NCI-H460 (cell line): ENCODE measurements at places on chromosomes 2 and 18.

DNA sequence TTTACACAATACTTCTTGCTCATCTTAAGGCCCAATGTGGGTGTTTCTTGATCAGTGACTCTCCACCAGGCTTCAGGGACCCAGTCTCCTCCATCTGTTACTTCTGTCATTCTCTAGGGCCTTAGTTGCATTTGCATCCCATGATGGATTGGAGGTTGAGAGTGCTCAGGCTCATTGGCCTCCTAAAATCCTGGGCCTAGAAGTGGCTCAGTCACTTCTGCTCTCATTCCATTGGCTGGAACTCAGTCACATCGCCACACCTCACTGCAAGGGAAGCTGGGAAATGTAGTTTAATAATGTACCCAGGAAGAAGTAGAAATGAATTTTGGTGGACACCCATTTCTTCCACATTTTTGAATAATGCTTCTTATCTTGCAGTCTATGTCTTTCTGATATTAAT is 223.5 kb downstream of the HRH4 start:
- no peak for DNase-seq

DNA sequence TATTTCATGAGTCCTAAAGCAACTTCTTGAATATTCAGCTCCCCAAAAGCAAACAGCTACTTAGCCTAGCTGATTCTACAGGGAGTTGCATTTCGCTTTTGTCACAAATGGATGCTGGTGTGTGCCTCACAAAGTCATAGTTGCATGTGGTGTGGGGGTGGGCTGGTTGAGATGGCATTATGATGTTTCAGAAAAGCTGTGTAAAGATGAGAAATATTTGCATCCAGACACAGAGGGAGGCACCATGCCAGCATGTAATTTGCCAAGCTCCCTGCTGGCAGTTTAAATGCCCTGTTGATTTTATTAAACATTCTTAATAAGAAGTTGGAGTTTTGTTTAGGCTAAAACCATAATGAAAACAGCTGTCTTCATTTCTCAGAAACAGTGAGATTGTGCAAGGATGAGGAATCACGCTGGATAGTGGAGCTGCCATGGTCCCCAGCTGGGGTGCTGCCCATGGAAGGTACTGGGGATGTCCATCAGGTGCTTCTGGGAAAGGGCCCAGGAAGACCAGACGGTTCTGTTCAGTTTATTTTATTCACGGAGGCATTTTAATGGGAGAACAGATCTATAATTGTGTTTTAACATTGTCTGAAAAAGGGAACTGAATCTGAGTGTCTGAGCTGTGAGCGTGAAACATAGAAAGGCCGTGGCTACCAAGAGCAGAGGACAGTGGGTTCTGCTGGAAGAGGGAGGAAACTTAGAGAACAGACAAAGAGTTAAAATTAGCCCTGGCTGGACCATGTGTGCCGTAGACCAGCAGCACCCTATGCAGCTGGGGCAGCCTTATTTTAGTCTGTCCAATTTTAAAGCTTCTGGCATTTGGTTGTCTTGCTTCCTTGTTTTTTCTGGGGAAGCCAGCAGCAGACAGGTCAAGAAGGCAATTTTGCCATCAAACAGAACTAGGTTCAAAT is 177.1 kb downstream of the FAM210A start:
- no peak for DNase-seq

DNA sequence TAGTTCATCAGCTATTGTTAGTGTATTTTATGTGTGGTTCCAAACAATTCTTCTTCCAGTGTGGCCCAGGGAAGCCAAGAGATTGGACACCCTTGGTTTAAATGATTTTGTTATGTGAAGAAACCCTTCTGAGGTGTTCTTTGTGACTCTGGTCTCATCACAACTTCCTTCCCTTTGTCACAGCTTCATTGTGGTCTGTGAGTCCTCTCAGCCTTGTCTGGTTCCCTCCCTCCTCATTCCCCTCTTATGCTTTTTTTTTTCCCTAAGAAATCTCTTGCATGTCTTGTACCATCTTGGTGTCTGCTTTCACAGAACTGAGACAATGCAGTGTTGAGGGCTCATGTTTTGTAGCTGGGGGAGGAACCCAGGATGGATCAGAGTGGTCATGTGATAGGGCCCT is 118.9 kb downstream of the TMEM182 start:
- no peak for DNase-seq

GRCh38 chr18:6486764-6487426 is 72.2 kb upstream of the L3MBTL4 start:
- no peak for DNase-seq

- DNase-seq, result no peak
Measured at GRCh38 chr2:175884697-175885393, 117.2 kb downstream of the LNPK start.

DNA sequence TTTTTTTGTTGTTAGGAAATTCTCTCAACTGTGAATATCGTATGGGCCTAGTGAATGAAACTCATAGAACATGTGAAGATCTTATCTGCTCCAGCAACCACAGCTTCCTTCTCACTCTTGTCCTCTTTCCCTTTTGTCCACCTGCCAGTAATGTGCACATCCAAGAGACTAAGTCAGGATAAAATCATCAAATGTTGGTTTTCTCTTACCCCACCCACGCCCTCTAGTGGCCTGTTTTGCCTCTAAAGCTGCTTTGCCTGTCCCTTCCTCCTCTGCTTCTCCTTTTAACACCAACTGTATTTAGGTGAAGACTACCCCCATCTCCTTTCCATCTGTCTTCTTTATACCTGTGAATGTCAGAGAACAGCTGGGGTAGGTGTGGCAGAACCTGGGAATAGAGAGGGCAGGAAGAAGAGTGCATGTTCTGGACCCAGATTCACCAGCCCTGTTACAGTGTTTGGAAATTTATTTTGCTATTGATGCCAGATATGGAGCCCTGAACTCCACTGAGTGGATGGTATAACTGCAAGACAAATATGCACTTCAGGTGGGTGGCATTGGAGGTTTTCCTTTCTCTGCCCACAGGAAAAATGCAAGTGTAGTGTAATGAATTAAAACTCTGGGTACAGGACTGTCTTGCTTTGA is 8.4 kb upstream of the MGAT5 start:
- peak; percentile 66 for DNase-seq

DNA sequence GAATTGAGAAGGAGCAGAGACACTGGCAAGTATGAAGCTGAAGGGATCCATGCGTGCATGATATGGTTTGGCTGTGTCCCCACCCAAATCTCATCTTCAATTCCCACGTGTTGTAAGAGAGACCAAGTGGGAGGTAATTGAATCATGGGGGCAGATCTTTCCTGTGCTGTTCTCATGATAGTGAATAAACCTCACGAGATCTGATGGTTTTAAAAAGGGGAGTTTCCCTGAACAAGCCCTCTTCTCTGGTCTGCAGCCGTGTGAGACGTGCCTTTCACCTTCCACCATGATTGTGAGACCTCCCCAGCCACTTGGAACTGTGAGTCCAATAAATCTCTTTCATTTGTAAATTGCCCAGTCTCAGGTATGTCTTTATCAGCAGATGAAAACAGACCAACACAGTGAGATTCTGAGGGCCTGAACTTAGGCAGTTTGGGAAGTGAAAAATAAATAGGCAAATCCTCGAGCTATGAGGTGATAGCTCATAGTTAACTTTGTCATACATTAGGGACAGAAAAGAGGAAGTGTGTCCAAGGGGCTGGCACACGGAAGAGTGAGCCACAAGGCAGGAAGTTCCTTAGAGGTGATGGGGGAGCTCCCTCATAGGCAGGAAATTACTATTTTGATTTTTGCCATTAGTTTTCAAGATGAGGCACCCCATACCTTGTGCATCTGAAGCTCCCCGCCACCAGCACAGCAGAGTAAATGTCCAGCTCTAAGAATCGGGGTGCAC is 658.8 kb upstream of the ID2 start:
- DNase-seq, result no peak

DNA sequence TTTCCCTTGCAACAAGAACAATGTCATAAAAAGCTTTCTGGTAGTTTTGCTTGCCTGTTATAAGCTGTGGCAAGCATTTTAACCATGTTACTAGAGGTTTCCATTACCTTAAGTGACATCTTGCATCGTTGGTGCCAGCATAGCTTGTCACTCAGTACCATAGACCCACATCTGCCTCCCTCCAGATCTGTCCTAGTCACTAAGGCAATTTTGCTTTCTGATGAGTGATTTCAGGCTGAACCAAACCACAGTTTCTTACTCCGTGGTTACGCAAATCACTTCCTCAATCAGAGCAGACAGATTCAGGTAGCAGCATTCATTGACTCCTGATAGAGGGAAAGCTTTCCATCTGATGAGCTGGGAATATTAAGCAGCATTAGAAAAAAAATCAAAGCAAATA is 1057.5 kb upstream of the FAM98A start:
- no peak for DNase-seq

- DNase-seq, result no peak
Measured at GRCh38 chr2:241033994-241034393, 35.6 kb downstream of the SNED1 start.

- no peak for DNase-seq
Measured at GRCh38 chr2:13474538-13474937, 757.8 kb downstream of the TRIB2 start.

DNA sequence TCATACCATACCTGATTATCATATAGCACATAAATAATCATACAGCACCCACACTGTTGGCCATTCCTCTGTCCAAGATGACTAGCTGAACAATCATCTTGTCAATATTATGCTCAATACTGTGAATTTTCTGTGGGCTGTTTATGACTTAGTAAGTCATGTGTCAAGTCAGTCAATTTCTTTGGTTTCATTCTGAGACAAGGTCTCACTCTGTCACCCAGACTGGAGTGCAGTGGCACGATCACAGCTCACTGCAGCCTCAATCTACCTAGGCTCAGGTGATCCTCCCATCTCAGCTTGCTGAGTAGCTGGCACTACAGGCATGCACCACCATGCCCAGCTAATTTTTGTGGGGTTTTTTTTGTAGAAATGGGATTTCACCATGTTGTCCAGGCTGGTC is 5.7 kb downstream of the MCM6 start:
- DNase-seq, result no peak

GRCh38 chr2:16140771-16141640 is 200.7 kb downstream of the MYCN start:
- DNase-seq, result no peak

DNA sequence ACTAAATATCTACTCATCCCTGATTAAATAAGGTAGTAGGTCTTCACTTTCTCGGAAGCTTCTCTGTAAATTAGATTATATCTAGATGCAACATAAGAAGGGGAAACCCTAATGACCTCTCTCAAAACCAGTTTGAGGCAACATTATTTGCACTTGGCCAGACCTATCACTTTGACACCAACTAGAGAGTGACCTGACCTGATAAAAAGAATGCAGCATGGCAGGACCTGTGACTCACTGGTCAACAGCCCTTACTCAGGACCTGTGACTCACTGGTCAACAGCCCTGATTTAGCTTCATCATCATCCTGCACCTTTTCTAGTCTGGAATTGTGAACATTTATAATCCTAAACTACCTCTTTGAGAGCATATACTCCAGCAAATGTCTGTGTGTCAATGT is 1957.7 kb upstream of the CELF4 start:
- peak; percentile 3 for DNase-seq

- peak; percentile 82 for DNase-seq
Measured at GRCh38 chr2:234257859-234258561, 207.5 kb downstream of the SPP2 start.

GRCh38 chr2:31254237-31255203 is 20.6 kb downstream of the EHD3 start:
- DNase-seq, result no peak

DNA sequence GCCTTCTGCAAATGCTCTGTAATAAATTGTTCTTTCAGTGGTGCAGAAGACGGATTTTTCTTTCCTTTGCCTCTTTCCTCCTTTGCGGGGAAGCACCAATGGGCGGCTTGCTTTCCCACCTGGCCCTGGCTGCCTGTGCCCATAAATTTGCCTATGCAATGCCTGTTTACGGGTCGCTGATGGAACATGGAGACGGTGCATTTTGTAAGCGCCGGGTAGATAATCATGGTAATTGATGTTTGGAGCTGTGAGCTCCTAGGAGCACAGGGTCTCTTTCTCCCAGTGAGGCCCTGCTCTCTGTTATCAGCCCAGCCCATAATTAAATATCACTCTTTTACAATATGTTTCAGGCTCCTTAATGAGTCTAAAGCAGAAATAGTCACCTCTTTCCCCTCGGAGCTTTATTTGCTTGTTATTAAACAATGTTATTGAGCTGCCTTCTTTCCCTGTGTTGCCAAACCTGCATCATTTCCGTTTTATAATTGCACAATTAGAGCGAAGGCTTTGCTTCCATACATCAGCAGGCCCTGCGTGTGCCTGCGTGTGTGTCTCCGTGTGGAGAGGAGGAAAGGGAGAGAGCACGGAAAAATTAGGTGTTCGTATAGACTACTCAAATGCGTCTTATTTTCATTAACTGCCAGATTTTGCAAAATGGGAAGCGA is 437.4 kb upstream of the POU3F3 start:
- no peak for DNase-seq

DNA sequence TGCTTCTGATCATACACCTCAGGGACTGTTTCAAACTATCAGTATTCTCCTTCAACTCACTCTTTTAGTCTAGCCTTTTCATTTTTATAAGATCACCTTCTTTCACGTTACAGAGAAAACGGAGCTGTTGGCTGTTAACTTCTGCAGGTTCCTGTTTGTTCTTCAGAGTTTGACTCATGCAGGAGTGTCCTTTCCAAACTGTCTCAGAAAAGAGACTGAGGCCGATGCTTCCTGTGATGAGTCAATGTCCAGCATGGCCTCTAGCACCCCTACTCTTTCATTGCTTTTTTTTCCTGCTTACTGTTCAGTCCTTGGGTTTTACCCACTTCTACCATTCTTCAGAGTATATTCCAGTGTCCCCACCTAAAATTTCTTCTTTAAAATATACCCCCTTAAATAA is 240.8 kb upstream of the RGPD4 start:
- no peak for DNase-seq

GRCh38 chr2:136798766-136799165 is 33.4 kb downstream of the THSD7B start:
- DNase-seq, result no peak

DNA sequence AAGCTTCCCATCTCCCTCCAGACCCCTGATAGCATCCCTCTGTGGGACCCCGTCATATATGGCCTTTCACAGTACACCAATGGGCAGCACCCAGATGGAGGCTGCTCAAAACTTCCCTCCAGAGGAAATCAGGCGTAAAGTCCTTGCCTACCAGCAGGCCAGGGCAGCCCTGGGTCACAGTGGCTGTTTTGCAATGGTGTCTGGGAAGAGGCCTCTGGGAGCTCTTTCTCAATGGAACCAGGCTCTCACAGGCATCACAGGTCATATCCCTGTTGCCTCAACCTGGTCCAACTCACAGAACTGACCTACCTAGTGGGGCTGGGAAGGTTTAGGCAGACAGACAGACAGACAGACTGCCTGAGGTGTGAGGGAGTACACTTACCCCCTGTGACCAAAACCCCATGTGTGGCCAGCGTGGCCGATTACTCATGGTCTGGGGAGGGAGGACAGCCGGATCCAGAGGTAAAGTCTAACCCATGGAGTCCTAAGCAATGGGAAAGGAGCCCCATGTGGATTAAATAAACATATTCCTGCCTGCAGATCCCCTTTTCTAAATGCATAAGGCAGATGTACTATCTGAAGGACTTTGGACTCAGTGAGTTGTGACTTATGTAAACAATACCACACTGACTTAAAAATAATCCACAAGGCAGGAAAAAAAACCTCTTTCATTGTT is 58.2 kb downstream of the BCL2L11 start:
- no peak for DNase-seq
